Lung microvascular endothelial cell (primary cell): ENCODE measurements at places on chromosomes 3 and 15. TPM values are rescaled to one million over a fixed set of nuclear protein-coding genes. Genes with fewer than 3 reads are reported as not detected.

- no peak for DNase-seq
Observed at GRCh38 chr3:3772338-3772737, 26.9 kb upstream of the LRRN1 start.

- peak; percentile 87 for DNase-seq
Observed at GRCh38 chr3:186281176-186281575, 80.9 kb downstream of the DGKG start.

GRCh38 chr3:13007251-13007941, 65.8 kb downstream of the IQSEC1 start:
- DNase-seq = no peak

- DNase-seq = no peak
Observed at GRCh38 chr3:46365041-46365440, 5.7 kb upstream of the CCR5 start.

- DNase-seq = no peak
Observed at GRCh38 chr15:99453637-99454030, 112.2 kb upstream of the MEF2A start.

DNA sequence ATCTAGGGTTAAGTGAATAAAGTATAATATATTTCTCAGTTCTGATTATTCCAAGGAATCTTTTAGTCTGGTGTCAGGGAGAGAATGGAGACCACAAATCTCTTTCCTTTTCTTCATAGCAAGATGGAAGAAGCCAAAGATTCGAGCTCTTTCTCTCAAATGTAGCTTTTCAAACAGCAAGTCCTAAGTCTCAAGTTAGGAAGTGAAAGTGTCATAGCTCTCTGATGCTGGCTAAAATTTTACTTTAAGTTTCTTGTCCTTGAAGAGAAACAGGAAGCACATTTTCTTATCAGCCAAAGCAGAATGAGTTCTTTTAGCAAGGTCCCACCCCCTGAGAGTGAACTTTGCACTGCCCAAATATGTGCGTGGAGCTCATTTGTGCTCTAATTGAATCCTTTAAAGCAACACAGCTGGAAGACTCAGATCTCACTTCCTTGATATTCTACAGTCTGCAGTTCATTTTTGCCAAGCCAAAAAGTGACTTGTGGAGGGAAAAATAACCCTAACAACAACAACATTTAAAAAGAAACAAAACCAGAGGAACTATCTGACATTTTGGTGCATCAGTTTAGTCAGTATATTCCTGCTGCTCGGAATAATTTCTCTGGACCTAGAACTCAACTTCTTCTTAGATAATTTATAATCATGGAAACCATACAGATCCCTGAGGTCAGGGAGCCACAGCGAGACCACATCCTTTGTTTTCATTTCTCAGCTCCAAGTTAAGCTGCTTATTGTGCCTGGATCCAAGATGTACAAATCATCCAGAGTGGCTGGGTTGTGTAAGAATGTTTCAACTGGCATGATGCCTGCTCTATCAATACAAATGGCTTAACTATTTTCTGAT, 238.7 kb upstream of the P2RY1 start:
- DNase-seq = peak; percentile 90

GRCh38 chr3:13772321-13772745, 107.5 kb downstream of the WNT7A start:
- no peak for DNase-seq

- DNase-seq = peak; percentile 38
Observed at GRCh38 chr15:66756295-66756694, 54.3 kb downstream of the SMAD6 start.

DNA sequence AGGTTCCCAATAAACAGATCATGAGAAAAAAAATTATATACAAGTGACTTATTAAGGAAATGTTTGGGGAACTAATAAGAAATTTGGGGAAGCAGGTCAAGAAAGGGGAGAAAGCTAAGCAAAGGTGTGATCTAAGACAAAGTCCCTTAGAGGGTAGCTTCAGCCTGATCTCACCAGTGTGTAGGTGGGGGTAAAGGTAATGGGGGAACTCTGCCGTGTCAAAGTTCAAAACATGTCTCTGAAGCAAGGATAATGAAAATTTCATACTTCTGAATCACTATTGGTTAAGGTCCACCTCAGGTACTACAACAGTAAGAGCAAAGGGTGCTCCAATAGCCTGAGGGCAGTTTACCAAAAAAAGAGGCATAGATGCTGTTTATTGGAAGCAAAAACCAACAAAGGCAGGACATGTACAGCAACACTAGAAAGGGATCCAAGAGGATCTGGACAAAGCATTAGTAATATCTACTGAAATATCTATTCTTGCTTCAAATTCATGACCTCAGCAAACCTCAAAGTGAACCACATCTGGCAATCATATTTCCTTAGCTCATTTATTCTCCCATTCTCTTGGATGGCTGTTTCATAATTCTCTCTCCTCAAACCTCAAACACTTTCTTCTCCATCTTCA, 6.9 kb downstream of the ACAD11 start:
- DNase-seq = no peak

DNA sequence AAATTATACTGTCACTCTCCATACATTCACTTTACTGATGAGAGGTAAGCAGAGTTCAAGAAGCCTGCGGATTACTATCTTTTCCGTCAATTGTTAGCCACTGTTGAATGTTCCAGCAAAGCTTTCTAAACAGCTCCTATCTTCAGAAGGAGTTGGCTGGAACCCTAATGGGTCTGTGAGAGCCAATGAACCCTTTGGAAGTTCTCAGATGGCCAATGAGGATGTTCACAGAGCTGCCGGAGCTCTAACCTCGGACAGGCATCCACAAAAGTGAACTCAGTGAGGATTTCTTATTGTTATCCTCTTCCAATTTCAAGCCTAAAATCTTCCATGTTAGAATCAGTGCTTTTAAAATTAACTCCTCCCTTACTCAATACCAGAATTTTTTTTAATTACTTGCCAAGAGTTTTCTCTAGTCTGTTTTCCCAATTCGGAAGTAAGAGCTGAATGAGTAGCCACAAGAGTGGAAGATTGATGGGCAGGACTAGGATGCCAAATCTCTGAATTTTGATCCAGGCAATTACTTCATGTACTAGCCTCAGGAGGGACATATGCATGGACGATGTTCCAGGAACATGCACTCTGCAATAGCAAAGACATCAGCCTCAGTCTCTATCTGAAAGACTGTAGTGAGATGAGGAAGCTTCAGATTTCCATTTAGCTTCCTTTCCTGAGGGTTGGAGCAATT, 78.1 kb downstream of the AGBL1 start:
- no peak for DNase-seq

DNA sequence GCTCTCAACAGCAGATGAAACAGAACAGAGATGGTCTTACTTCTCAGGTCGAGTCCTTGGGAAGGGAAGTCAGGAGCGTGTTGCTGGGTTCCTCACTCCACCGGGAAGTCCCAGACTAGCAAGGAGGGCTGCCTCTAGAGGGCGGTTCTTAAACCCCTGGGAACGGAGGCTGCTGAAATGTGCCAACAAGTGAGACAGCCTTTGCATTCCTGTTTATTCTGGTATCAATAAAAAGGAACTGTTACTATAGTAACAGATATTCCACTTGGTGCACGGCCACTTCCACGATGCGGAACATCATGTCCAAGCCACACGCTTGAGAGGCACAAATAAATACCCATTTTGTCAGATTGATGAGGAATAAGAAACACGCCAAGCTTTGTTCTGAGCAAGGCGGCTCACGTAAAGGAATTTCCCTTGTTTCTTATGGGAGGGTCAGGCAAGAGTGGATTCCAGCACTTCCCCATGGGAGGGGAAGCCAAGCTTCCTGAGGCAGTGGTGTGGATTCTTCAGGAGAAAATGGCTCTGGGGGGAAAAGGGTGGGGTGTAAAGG, at the start of gene FAM107A:
Gene FAM107A, minus strand, starts transcription at position 123 of the 553 bp plus-strand sequence. CDS start 7,531 bp downstream, outside the sequence.
- DNase-seq = peak; percentile 60

- DNase-seq = peak; percentile 74
Observed at GRCh38 chr3:29822071-29822470, 541.2 kb downstream of the RBMS3 start.

DNA sequence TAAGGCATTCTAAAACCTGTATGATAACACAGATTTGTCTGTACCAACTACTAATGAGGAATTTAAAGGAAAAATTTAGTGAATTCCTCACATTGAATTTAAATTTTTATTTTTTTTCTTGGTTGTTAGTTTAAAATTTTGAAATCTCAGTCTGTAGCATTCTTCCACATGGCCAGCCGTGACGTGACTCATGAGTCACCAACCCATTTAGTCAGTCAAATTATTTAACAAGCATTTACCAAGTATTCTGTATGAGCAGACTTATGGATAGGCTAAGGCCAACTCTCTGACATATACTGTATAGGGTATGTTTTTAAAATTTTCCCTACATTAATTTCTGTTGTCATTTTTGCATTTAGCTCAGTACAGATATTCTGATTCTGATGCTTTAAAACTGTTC, 112.9 kb downstream of the CNTN4 start:
- DNase-seq = no peak

- peak; percentile 12 for DNase-seq
Observed at GRCh38 chr15:42158941-42159340, 2.5 kb upstream of the PLA2G4F start.

DNA sequence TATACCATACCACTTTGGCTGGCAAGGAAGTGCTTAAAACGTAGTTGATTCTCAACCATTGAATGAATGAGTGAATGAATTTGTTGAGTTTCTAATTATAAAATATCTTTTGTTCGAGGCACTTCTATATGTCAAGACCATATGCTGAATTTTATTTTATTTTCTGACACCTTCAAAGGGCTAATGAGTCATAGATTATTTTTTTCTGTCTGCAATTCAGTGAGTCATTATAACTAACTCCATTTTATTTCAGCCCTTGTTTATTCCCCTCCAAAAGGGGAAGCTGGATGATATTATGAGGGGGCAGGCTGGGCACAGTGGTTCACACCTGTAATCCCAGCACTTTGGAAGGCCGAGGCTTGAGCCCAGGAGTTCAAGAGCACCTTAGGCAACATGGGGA, 142.4 kb downstream of the P2RY1 start:
- DNase-seq = no peak

DNA sequence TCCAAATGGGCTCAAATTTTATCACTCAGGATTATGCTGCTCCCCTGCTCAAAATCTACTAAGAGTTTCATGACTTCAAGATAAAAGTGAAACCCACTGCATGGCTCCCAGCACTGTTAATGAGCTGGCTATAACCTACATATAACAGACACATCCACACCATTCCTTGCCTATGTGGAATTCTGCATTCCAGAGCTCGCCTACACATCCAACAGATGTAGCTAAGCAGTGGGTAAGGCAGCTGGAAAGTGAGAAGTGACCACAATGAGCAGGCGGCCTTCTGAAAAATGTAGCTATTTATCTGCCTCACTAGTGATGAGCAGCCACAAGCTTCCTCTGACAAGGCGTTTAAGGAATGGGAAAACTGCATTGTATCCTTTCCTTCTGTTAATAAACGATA, 92.0 kb upstream of the TRIM42 start:
- no peak for DNase-seq

- DNase-seq = no peak
Observed at GRCh38 chr3:187966096-187966495, 187.9 kb upstream of the LPP start.

- peak; percentile 99 for DNase-seq
Observed at GRCh38 chr3:69051756-69052471, at the start of gene TMF1. Gene TMF1, minus strand, starts transcription at chr3:69052333. Its CDS starts 247 bp downstream, at chr3:69052086.

DNA sequence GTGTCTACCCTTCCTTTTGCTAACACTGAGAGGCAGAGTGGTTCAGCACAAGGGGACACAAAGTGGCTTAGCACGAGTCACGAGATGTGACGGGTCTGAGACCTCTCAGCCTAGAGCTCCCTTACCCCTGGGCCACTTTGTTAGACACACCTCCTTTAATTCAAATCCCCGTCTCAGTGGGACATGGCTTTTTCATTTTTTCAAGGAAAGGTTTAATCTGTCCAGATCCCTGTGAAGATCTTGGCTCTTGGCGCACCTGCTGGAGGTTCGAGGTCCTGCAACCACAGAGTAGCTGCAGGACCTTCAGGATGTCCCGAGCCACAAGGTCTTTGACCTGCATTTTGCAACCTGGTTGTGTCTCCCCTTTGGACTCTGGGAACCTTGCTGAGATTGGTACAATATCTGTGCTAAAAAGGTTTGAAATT, 52.0 kb downstream of the LPP start:
- DNase-seq = no peak

DNA sequence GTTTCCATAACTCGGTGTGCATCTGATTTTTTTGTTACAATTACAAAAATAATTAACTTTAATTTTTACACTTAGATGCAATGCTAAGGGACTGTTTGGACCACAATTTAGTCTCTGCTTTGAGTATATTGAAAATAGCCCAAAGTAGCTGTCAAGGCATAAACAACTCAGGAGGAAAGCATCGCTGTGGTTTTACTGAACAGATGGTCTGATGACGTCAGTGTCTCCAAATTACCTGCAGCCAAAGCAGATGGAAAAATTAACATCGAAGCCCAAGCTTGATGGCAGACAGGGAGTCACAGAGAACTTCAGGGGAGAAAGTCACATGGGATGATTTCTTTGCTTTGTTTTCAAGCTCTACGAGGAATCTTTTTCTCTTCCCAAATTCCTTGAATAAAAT, 83.1 kb upstream of the PLCL2 start:
- DNase-seq = peak; percentile 4

- DNase-seq = no peak
Observed at GRCh38 chr3:172038798-172039435, 461 bp upstream of the FNDC3B start.

DNA sequence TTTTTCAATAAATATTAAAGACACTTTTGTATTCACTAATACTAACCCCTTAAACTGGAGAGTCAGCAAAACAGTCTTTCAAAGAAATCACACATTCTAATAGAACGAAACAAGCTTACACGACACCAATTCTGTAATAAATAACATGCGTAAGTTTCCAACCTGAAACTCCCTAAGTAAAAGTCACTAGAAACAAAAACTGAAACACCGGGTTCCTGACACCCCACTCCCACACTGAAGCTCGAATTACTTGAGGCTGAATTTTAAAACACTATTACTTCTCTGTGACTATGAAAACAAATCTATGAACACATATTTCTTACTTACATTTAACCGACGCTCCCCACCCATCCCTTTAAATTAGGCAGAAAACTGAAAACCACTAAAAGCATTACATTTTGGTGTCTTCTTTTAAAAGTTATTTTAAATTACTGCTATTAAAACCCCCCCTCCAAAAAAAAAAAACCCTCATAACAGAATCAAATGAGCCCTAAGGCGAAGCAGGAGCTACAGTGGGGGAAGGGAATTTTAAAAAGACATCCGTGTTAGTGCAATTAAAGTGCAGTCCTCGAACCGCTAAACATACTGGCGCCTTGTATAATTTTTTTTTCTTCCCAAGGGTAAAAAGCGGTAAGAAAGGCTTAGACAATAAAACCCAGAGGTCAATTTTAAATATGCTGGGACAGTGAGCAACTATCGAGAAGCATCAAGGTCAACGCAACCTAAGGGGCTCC, 878 bp downstream of the SPPL2A start:
- peak; percentile 59 for DNase-seq

DNA sequence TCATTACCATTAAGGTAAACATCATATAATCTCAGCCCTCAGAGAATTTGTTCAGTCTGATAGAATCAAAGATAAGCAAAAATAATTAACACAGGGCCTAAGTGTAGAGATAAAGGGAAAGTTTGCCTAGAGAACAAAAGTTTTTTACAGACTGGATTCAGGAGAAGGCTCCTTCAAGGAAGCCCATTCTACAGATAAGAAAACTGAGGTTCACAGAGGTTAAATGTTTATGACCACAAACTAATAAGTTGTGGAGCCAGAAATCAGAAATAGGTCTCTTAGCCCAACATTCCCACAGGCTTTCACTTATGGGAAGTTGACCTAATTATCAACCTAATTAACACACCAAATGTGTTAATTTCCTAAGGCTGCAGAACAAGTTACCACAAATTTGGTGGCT, 110.7 kb downstream of the ZMAT3 start:
- DNase-seq = no peak

GREM1 gene
- under 0.01 TPM in 2 replicates for total RNA-seq

NOX5 gene
- under 0.01 TPM in 1 of 2 replicates, not detected in the other for total RNA-seq

KNG1 gene
- total RNA-seq = not detected in 2 replicates

MUC13 gene
- not detected in 2 replicates for total RNA-seq

CLN6 gene
- 6.5 and 10.3 TPM in 2 replicates for total RNA-seq
